Skeletal muscle tissue (tissue), 5 donors: ENCODE measurements at places on chromosomes 2 and 18. TPM values are rescaled to one million over a fixed set of nuclear protein-coding genes. Genes with fewer than 3 reads are reported as not detected.

Gene TGFBRAP1
- total RNA-seq = 7.3 TPM

Gene HOXD12
- not detected for total RNA-seq

Gene UNC80
- 2.1 TPM for total RNA-seq

Gene FBXO15
- 1.0 TPM for total RNA-seq

Gene HOXD1
- 0.52 TPM for total RNA-seq

Gene ZNF407
- 15.1 TPM for total RNA-seq
